ENCODE measurements at places on chromosomes 11 and 22.

- no peak for DNase-seq
Observed at GRCh38 chr22:29300807-29301601, 5.4 kb upstream of the GAS2L1 start.

DNA sequence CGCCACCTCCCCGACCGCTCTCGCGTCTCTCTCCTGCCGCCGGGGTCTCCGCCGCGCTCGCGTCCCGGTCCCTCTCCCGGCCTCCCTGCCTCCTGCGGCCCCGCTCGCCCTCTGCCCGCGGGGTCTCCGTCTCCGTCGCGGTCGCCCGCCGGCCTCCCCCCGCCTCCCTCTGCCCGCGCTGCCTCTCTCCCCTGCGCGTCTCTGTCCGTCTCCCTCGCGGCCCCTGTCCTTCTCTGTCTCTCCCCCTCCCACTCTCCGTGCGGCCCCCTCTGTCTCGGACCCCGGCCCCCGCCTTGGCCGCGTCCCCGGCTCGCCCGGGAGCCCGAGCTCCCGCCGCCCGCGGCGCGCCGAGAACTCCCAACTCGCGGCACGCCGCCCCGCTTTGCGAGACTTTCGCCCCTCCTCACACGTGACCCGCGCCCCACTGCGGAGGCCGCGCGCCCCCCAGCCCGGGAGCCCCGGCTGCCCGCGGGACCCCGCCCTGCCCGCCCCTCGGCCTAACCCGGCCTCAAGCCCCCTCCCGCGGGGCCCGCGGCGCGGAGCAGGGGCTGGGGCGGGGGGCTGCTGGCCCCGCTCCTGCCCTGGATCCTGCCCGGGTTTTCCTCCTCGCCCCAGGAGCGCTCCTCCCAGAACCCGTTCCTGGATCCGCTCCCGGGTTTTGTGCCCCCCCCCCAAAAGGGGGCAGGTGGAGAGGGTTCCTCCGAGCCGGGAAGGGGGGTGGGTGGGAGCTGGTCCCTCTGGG is 702 bp upstream of the KCNJ4 start:
- DNase-seq, result no peak

- no peak for DNase-seq
Observed at GRCh38 chr11:22331771-22332170, 6.4 kb upstream of the SLC17A6 start.

DNA sequence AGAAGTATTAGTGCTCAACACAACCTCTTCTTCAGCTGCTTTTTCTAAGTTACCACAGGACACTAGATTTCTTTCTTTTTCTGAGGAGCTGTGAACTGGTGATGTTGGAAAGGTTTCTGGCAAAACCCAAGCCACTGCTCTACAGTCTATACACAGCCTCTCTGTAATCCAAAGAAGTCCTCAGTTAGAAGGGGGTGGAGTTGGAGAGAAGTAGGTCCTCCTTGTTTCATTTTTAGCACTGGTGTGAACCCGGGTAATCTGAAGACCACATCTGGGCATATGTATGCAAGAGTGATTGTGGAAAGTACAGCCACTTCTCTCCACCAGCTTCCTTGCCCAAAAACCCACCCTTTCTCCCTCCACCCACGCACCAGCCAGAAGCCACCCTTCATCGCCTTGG is 1168.1 kb downstream of the LRRC4C start:
- no peak for DNase-seq

GRCh38 chr11:17597770-17598169 is 50.7 kb downstream of the OTOG start:
- no peak for DNase-seq

DNA sequence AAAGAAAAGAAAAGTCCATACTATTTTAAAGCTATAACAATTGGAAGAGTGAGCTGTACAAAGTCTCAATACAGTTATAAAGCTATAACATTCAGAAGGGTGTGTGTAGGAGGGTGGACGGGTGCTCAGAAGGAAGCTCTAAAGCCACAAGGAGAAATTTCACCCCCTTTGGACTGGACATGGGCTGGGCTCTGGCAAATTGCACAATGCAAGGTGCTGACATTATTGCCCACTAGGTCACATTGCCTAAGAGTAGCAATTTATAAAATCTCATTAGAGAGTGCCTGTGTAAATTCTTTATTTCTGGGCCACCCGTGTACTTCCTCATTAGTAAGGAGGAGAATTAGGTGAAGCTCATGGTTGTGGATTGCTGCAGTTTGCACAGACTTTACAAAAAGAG is 5.7 kb upstream of the APOBEC3A start:
- DNase-seq, result no peak

Measured in trophoblast cell (in vitro differentiated cells and primary cell).